ENCODE measurements at places on chromosomes 1 and 21.

GRCh38 chr1:177915641-177916040 lies 54.2 kb downstream of the SEC16B start:
- peak; percentile 41 for DNase-seq

- DNase-seq, result no peak
Observed at GRCh38 chr21:44957901-44958451, 18.1 kb downstream of the SLX9 start.

DNA sequence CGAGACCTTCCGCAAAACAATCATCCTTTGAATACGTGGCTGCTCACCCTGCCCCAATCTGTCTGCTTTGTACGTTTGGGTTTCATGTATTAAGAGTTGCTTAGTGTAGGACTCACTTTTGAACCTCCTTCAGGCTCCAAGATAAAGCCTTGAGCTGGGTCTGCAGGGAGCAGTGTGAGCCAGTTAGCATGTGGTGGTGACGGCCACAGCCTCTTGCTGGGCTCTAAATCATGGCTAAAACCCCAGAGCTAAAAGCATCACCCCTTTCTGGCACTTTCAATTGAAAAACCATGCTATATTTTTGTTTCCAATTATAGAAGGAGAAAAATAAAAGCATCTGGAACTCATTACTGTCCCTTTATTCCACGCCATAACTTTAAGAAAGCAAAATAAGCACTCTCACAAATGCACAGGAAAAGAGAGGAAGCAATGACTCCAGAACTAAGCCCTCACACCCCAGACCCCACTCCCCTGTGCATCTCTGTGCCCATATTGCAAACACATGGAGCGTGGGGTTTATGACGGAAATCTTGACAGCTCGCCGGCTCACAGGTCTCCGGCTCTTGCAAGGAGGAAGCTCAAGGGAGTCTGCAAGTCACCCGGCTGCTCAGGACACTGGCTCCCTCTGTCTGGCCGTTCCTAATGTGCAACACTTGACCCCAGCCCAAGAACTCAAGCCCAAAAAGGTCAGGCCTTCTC lies 135.5 kb downstream of the MIS18A start:
- no peak for DNase-seq

DNA sequence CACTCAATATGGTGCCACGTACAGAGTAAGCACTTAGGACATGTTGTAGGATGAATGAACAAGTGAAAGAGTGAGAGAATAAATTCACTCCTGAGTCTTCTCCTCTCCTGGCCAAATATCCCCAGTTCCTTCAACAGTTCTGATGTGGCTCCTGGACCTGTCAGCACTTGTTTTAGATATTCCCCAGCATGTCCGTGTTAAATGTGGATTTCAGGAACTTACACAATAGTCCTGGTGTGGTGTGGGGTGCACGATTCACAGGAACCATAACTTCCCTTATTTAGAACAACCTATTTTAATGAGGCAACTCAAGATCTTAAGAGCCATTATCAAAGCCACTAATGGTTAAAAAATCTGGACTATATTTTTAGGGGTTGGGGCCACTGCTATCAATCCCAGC lies 39.0 kb upstream of the MYSM1 start:
- DNase-seq, result no peak

DNA sequence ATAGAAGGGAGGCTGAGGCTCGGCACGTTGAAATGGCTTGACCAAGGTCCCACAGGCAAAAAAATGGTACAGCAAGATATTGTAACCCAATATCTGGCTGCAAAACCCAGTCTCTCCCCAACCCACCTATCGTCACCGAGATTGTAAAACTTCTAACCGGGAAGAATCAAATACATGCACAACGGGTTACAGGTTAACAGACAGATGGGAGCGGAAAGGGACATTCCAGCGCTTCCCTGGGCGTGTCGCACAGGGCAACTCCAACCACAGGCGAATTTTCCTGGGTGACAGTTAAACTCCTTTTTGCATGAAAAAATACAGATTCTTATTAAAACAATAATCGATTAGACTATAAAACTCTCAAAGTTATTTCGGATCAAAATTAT lies 31.8 kb upstream of the JUN start:
- no peak for DNase-seq

DNA sequence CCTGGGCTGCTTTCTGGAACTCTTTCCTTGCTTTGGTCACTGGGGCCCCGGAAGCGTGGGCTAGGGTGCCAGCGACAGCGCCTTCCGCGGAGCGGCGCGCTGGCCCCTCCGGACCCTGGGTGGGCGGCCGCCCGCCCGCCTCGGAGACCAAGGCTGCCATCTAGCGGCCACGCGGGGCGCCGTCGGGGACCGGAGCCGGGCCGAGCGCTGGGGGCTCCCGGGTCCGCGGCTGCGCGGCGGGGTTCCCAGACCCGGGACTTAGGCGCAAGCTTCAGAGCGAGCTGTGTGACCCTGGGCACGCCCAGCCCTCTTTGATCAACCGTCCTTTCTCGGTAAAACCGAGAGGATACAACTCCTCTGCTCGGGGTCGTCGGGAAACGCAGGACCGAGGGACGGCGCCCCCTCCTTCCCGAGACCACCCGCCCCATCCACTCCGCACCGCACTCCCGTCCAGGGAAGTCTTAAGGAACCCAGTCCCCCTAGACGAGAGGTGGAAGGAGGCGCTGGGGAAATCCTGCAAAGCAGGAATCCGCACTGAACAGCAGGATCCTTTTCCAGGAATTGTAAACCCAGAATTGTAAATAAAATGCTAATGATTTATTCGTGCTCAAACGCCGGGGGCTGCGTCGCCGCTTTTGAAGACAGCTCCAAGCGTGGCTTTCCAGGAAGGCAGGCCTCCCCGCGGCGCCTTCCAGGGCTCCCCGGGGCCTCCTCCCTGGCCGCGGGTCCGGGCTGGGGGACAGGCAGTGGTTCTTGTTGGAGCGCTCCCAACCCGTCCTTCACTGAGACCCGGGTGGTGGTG lies 41.2 kb downstream of the RRAGC start:
- no peak for DNase-seq

GRCh38 chr1:163701783-163702374 lies 380.1 kb downstream of the NUF2 start:
- DNase-seq, result no peak

GRCh38 chr1:84836145-84836544 lies 56.9 kb downstream of the LPAR3 start:
- no peak for DNase-seq

- DNase-seq, result no peak
Observed at GRCh38 chr1:247370786-247371732, 39.4 kb upstream of the ZNF496 start.

DNA sequence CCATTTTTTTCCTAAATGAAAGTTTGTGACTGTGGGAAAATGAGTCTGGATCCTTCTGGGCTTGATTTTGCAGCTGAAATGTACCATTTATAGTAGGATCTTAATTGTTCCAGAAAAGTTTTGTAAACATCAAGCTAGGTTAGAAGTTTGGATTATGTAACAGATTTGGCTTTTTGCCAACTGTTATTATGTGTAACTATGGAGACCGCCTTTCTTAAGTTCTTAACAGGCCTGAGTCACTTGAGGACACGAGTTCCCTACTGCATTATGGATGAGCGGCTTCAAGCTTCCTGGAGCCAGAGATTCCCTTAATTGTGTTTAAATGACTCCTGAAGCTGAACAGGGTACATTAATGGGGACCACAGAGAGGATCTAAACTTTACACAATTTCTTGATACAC lies 22.2 kb downstream of the SLC25A33 start:
- peak; percentile 71 for DNase-seq

DNA sequence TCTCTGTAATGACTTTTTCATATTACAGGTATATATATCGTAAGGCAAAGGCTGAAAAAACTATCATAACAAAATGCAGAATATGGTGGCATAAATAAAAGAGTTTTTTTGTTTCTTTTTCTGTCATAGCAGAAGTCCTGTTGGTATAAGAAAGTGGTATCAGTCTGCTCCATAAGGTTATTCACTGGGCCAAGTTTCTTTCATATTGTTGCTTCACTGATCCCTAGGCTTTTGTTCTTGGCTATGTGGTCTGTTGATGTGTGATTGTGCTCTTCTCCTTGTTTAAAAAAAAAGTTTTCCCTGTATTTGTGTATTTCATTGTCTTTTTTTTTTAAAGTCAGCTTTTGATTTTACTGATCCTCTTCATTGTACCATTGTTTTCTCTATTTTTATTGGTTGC lies 26.0 kb downstream of the PTBP2 start:
- DNase-seq, result no peak

GRCh38 chr1:53127546-53127945 lies 14.9 kb downstream of the SLC1A7 start:
- DNase-seq, result no peak

GRCh38 chr1:199490769-199491527 lies 536.6 kb upstream of the NR5A2 start:
- peak; percentile 51 for DNase-seq

DNA sequence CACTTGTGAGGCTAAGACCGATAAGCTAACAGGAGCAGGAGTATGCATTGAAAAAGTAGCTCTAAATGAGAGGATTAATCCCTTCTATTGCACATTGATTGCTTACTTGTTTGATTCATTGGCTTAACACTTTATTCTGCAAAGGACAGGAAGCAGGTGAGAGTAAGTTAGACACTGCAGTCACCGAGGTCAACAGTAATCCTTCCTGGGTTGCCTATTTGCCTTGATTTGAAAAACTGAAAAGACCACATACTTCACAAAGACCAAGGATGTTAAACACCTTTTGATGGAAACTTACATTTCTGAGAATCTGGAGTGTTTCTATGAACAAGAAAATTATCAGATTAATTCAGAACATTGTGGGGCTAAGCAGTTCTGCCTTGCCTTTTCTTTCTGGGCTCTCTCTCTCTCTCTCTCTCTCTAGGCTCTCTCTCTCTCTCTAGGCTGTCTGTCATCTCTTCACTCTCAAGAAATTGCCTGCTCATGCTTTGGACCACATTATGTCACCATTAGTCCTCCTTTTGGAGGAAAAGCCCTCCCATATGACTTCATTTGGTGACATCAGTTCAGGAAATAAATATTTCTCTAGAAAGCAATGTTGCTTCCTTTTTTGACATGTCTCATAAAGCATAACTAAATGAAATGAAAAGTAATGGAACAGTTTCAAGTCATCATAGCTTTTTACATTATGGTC lies 103.8 kb downstream of the TNFSF18 start:
- no peak for DNase-seq

DNA sequence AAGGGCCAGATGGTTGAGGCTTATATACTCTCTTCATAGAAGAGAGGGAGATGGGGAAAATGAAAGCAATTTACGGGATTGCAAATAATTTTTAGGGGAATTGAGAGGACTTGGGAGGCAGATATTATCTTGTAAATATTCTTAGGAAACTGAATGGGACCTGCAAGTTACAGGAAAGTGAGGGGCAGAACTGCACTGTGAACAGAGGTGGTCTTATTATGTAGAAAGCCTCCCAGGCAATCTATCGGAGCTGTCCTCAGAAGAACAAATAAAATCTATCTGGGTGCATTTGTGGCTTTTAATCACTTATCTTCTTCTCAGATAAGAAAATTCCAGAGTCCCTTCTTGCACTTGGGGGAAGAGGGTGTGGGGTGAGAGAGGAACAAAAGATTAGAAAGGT lies 223.5 kb downstream of the RHOU start:
- DNase-seq, result no peak

DNA sequence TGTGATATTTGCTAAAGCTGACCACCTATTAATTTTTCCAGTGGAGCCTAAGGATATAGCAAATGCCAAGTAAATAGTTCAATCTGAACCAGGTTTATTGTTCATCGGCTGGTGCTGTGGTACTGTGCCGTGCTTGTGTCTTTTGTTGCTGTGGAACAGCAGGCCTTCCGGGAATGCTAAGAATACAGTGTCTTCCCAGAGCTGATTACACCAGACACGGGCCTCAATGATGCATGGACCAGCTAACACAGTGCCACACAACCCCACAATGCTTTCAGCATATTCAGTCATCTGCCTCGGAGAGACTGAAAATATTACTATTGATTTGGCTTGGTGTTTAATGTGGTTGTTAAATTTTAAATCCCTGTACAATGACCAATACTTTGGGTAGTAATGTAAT lies 415.4 kb downstream of the PTBP2 start:
- DNase-seq, result no peak

- no peak for DNase-seq
Observed at GRCh38 chr21:42922918-42923317, 2.5 kb downstream of the ERVH48-1 start.

DNA sequence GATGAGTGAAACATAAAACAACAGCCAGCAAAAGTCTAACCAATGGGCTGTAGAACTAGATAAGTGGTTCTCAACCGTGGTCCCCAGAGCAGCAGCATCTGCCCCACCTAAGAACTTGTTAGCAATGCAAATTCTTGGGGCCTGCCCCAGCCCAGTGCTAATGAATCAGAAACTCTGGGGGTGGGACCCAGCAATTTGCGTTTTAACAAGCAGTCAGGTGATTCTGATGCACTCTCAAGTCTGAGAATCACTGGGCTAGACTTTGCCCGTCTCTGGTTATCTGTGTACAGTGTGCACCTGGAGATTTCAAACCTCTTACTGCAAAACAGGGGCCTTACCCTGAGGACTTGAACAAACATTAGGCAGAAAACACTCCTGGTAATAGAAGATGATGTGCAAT lies 66.5 kb downstream of the PLXNA2 start:
- no peak for DNase-seq

DNA sequence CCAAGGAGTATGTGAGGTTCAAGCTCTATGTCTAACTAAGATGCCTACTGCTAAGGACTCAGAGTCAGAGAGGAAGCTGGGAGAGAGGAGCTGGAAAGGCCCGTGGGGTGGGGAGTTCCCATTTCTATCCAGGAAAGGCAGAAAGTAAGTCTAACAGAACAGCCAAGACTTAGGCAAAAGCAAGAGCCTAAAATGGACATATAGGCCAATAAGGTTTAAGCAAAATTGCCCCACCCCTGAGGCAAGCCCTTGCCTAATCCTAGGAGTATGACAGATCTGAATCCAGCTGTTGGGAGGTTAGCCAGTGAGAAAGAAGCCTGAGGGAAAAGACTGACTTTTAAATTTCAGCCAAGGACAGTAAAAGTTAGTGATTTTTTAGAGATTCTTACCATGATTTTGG lies 1.6 kb upstream of the KLHDC9 start:
- DNase-seq, result peak; percentile 49

DNA sequence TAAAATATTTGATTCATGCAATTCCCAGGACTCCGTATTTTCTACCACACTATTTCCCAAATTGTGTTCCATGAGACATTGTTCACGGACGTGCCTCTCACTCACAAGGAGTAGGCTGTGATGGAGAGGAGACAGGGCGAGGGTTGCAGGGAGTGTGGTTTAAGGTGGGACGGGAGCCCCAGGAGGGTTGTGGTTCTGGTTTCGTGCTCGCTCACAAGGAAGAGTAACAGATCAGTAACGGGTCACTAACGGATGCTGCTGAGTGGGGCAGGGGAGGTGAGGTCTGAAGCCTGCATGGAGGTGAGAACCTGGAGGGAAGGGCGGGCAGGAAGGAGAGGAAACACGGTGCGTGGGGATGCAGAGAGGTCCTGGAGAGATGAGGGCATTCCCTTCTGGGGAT lies 28.8 kb downstream of the TFF3 start:
- no peak for DNase-seq

DNA sequence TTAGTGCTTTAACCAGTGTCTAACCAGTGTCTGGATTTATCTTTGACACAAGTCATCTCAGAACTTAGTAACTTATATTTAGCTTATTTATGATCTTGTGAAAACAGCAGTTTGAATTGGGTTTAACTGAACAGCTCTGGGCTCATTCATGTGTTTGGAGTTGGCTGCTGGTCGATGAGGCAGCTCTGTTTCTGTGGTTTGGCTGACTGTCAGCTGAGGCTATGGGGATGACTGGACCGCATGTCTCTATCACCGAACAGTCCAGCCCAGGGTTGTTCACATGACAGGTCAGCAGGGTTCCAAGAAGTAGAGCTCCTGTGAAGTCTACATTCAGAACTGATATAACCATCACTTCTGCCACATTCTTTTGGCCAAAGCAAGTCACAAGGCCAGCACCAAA lies 29.1 kb upstream of the C21orf91 start:
- peak; percentile 90 for DNase-seq
